ENCODE measurements at places on chromosomes 7 and 10. TPM values are rescaled to one million over a fixed set of nuclear protein-coding genes. Genes with fewer than 3 reads are reported as not detected.

GRCh38 chr7:112492186-112492585, 11.4 kb downstream of the LSMEM1 start:
- DNase-seq: no peak

The PSD gene
- not detected for total RNA-seq

DNA sequence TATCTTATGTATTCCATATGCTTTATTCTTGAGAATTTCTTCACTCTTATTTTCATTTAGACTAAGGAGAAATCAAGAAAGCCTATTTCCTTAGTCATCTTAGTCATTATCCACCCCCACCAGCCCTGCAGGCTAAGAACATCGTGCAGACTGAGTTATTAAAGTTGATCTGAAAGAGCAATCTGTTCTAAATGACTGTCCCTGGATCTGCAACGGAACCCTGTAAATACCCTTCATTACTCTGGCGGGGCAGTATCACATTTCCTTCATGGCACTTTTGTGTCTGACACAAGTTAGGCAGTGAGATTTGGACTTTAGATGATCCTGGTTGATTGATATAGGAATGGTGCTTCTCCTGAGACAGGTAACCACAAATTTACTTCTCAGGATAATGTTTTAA, 3.5 kb upstream of the MYPN start:
- peak; percentile 70 for DNase-seq

DNA sequence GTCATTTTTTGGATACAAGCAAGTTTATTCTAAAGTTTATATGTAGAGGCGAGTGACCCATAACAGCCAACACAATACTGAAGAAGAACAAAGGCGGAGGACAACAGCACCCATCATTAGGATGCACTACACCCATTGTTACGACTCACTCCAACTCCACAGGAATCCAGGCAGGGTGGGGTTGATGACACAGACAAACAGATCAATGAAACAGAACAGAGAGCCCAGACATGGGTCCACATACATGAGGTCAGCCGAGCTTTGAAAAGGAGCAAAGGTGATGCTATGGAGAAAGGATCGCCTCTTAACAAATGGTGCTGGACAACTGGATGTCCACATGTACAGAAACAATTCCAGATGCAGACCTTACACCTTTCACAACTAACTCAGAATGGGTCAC, 426.4 kb downstream of the PTPRN2 start:
- no peak for DNase-seq

The SORBS1 gene
- 0.03 TPM for total RNA-seq

GRCh38 chr10:11743461-11744338, 1.5 kb downstream of the ECHDC3 start:
- DNase-seq: no peak

The HOGA1 gene
- total RNA-seq: 6.7 TPM

The ZNF365 gene
- total RNA-seq: 0.89 TPM

The CDC14C gene
- total RNA-seq: not detected

DNA sequence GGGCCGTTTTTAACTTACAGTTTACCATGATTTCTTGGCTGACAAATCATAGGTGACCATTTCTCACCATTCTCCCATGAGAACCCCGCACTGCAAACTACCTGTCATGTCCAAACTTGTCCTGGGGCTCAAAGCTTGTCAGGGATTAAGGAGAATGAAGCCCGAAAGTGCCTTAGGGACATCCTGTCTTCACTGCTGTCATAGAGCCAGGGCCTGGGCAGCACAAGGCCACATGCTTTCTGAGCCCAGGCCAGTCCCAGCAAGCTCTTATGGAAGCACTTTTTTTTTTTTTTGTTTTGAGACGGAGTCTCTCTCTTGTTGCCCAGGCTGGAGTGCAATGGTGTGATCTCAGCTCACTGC, 33.9 kb downstream of the CCM2 start:
- DNase-seq: no peak

- peak; percentile 96 for DNase-seq
Observed at GRCh38 chr10:71255808-71256660, 43.7 kb downstream of the UNC5B start.

The FUOM gene
- total RNA-seq: 10.8 TPM

DNA sequence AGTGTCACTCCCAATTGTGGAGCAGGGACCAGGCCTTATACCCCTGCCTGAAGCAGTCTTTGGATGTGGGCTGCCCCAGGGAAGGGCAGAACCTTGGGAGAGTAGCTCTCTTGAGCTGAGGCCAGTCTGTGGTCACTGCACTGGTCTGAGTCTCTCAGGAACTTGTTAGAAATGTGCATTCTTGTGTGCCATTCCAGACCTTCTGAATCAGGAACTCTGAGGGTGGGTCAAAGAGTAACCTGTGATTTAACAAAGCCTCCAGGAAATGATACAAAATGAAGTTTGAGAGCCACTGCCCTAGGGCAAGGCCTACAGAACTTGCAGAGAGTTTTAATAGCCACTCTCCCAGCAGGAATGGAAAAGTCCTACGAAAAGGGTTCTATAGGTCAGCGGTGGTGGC, 68.1 kb downstream of the LYZL1 start:
- DNase-seq: no peak

DNA sequence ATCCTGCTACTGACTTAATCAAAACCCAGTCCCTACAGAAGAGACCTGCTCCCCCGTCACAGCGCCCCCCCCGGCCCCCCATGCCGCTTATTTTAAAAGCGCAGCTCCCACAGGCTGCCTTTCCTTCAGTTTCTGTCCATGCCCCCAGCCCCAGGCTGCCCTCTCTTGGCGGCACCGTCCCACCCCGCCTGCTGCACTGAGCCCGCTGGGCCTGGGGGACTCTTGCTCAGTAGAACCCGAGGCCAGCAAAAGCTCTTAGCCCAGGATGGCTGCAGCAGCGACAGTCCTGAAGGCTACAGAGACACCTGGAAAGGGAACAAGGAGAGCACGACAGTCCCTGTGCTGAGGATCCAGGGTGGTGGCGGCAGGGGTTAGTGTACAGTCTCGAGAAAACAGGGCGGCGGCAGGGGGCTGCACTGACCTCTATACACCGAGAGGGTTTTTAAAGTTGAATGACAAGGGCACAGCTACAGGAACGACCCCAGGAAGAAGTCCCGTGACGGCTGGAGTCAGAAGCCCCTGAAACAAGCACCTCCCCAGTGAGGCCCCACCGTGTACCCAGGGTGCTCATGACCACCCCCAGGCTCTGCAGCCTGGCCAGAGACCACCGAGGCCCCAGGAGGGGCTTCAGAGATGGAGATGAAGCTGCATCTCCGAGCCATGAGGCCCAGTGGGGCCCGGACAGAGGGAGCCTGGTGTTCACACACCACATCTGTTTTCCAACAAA, 54.4 kb downstream of the ZRANB1 start:
- no peak for DNase-seq

GRCh38 chr7:49812534-49812933, 39.1 kb downstream of the VWC2 start:
- DNase-seq: no peak

The P4HA1 gene
- total RNA-seq: 65.9 TPM

The GPR37 gene
- total RNA-seq: 0.07 TPM

The CNOT4 gene
- 0.59 TPM for total RNA-seq

The GBX1 gene
- total RNA-seq: not detected

The GPR26 gene
- not detected for total RNA-seq

- no peak for DNase-seq
Observed at GRCh38 chr7:16636555-16637101, 8.9 kb downstream of the ANKMY2 start.

The TPST1 gene
- 30.1 TPM for total RNA-seq

The SMO gene
- total RNA-seq: 9.0 TPM

- DNase-seq: no peak
Observed at GRCh38 chr7:41465571-41465970, 237.3 kb downstream of the INHBA start.

The INHBA gene
- 0.07 TPM for total RNA-seq

DNA sequence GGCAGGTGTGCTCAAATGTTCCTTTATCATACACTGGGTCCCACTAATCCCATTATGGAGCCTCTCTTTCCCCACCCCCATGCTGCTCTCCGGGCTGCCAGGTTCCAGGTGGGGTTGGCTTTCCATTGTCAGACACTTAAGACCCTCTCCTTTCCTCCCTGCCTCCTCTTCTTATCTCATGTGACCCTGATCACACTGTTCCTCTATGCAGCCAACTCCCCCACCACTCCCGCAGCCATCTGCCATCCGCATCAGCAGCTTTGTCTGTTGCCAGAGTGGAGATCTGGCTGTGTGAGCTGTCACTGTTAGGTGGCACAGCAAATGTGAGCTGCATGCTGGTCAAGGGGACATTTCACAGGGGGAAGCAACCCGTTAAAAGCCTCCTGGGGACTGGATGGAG, 391.4 kb downstream of the TNS3 start:
- DNase-seq: no peak

DNA sequence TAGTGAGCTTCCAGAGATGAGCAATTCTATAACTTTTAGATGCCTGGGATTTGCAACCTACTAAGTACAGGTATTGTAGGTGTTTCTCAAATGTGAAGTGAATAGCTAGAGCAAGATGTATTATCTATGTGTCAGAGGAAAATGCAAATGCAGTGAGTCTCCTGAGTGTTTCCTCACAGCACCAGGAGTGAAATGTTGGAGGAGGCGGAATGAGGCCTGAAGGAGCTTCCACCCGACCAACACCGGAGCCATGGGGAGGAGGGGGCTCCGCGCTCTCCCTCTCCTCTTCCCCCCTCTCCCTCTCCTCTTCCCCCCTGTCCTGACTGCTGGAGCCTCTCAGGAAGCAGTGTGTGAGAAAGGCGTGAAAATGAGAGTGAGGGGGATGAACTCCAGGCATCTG, 79.9 kb upstream of the RNF32 start:
- DNase-seq: no peak

The SLC39A12 gene
- 0.23 TPM for total RNA-seq

GRCh38 chr7:8356071-8356470, 77.3 kb upstream of the NXPH1 start:
- DNase-seq: no peak

GRCh38 chr10:71627230-71627939, 92.2 kb downstream of the C10orf105 start:
- DNase-seq: no peak

GRCh38 chr7:99120916-99121315, 23.0 kb downstream of the SMURF1 start:
- no peak for DNase-seq

- no peak for DNase-seq
Observed at GRCh38 chr10:103295374-103296015, 18.6 kb downstream of the INA start.

- DNase-seq: no peak
Observed at GRCh38 chr7:51665045-51665780, 348.6 kb upstream of the COBL start.

GRCh38 chr10:97065128-97065527, 120.6 kb downstream of the SLIT1 start:
- DNase-seq: peak; percentile 32

The AKR1D1 gene
- not detected for total RNA-seq

DNA sequence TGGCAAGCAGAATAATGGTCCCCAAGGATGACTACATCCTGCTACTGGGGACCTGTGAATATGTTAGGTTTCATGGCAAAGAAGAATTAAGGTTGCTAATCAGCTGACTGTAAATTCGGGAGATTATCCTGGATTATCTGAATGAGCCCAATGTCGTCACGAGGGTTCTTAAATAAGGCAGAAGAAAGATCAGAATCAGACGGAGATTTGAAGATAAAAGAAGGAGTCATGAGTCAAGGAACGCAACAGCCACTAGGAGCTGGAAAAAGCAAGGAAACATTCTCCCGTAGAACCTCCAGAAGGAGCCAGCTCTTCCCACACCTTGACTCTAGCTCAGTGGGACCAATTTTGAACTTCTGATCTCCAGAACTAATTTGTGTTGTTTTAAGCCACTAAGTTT, 82.9 kb upstream of the APBB1IP start:
- DNase-seq: no peak

DNA sequence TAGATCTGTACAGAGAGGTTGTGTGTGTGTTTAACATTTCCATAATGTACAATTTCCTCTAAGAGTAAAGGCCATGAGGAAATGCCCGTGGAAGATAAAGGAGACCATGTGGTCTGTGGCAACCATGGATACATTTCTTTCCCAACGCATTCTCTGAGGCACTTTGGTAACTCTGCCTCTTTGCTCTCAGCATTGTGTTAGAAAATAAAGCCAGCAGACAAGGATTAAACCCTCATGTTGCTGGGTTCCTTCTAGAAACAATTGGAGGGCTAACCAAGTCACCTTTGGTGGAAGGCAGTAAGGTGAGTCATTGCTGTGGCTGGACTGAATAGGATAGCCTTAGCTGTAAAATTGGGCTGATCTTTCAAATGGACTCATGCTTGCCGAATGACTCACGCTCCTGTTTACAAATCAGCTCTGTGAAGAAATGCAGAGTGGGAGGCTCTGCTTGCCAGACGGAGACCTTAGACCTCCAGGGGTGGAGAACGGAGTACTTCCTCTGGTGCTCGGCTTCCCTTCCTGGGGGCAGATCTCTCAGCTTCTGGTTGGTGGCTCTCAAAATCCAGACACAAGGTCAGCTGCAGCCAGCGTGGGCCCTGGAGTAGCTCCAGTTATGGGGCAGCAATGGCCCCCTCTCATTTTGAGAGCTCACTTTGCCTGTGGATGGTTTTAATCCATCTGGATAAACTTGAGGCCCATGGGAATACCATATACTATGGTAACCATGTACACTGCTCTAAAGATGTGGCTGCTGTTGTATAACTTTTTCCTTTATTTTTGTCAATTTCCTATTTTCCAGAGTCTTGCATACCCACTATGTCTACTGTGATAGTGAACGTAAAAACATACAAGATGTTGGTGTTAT, 137.3 kb downstream of the TCF7L2 start:
- DNase-seq: peak; percentile 94
